ENCODE measurements at places on chromosomes 7 and 10. TPM values are rescaled to one million over a fixed set of nuclear protein-coding genes. Genes with fewer than 3 reads are reported as not detected.

- DNase-seq, result no peak
These were observed 215.6 kb downstream of the DOCK4 start for GRCh38 chr7:111990643-111991042.

GRCh38 chr10:31808258-31809218 lies 120.1 kb downstream of the ARHGAP12 start:
- DNase-seq, result peak; percentile 64

DNA sequence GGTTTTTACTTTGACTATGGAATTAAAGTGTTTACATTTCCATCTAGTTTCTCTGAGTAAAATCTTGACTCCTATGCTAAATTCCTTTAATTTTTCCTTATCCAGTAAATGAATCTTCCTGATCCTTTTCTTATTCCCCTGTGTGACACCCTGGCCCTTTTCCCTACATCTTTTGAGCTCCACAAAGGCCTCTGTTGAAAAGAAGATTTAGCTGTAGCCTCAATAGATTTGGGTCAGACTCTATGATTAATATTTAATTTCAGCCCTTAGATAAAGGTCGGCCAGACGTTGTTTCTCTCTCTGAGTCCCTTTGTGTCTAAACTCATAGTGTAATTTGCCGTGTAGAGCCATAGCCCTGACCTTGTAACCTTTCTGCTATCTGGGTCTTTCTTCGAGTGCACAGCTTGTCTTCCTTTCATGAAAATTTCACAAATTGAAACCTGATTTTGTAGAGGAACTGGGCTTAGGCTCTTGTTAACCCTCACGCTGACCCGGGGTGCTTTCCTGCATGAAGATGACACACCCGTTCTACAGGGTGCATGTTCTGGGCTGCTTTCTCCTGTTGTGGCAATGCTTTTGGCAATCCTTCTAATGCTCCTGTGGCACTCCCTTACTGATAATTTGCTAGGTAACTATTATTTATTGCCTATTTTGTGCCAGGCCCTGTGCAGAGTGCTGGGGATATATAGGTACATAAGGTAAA lies 21.2 kb downstream of the LSMEM1 start:
- DNase-seq, result no peak

The LRRD1 gene
- not detected for total RNA-seq

The WIPF3 gene
- 2.4 TPM for total RNA-seq

- DNase-seq, result no peak
These were observed 50.1 kb downstream of the VOPP1 start for GRCh38 chr7:55521917-55522902.

The IGFBP3 gene
- 200 TPM for total RNA-seq

DNA sequence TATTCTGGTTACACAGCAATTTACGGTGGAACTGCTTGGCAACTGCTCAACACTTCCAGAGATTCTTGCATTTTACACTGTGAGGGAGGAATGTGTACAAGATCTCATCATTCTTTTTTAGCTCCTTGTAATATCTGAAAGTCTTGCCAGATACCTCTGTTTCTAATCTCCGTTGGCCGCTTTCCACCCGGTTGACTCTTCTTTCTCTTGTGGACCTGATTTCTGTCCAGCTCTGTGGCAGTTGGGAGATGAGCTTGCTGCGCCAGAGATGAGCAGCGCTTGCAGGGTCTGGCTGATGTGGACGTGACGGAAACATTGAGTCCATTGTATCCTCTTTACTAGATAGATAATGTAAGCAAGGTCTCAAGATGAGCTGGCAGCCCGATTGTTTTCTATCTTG lies 27.6 kb downstream of the SPAG6 start:
- no peak for DNase-seq

DNA sequence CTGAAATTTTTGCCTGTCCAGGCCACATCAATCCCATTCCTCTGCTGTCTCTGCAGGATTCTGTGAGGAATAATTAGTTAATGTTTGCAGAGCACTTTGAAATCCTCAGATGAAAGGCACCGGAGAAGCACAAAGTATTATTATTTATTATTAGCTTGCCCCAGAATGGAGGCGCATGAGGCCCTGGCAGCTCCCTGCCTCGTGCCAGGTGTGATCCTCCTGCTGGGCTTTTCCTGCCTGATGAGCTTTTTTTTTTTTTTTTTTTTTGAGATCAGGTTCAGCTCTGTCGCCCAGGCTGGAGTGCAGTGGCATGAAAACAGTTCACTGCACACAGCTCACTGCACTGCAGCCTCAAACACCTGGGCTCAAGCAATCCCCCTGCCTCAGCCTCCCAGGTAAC lies 65.2 kb downstream of the TCF7L2 start:
- no peak for DNase-seq

- no peak for DNase-seq
These were observed 4.1 kb downstream of the COL1A2 start for GRCh38 chr7:94398841-94399240.

- no peak for DNase-seq
These were observed 26.0 kb upstream of the MCU start for GRCh38 chr10:72665925-72666324.

The LDB3 gene
- 67.9 TPM for total RNA-seq

GRCh38 chr10:63477927-63478326 lies 12.2 kb upstream of the JMJD1C start:
- no peak for DNase-seq

The SCART1 gene
- 7.3 TPM for total RNA-seq

DNA sequence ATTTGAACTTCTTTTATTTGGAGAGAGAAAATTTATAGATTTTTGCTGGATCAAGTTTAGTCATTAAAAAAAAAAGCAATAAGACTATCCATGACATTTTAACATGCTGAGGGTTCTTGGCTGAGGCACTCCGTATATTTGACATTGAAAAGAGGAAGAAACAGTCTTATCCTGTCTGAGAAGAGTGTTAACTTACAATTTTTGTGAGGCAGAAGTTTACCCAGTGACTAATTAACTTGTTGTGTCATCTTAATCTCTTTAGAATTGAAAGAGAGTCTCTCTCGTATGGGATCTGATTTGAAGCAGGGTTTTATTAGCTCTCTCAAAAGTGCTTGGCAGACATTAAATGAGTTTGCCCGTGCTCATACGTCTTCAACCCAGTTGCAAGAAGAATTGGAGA lies 39.3 kb downstream of the SEC23IP start:
- DNase-seq, result no peak

The GDF10 gene
- total RNA-seq, result 27.5 TPM

DNA sequence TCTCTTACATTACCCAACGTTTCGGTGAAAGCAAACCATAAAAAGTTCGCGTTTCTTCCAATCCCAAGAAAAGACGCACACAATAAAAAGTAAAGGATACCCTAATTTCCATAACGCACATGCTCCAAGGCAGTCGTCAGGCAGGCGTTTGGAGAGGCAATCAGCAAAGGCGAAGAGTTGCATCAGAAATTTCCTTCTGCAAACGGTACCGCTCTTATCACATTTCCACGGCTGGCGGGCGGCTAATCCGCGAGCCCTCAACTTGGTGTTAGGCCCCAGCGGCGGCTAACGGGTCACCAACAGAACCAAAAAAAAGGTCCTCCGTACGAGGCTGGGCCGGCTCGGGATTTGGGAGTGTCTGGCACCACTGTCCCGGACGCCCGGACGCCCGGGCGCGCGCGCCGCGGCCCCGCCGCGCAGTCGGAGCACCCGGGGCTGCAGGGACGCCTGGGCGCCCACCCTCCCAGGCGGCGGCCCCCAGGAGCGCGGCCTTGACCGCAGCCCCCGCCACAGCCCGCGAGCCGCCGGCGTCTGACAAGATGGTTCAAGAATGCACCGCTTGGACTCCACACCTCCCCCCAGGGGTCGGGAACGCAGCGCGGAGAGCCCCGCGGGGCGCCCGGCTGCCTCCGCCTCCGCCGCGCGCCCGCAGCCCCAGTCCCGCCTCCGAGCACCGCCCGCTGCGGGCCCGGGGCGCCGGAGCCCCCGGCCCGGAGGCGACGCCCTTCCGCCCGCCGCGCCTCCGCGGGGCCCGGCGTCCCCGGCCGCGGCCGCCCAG lies 9.8 kb upstream of the GRB10 start:
- DNase-seq, result peak; percentile 85

DNA sequence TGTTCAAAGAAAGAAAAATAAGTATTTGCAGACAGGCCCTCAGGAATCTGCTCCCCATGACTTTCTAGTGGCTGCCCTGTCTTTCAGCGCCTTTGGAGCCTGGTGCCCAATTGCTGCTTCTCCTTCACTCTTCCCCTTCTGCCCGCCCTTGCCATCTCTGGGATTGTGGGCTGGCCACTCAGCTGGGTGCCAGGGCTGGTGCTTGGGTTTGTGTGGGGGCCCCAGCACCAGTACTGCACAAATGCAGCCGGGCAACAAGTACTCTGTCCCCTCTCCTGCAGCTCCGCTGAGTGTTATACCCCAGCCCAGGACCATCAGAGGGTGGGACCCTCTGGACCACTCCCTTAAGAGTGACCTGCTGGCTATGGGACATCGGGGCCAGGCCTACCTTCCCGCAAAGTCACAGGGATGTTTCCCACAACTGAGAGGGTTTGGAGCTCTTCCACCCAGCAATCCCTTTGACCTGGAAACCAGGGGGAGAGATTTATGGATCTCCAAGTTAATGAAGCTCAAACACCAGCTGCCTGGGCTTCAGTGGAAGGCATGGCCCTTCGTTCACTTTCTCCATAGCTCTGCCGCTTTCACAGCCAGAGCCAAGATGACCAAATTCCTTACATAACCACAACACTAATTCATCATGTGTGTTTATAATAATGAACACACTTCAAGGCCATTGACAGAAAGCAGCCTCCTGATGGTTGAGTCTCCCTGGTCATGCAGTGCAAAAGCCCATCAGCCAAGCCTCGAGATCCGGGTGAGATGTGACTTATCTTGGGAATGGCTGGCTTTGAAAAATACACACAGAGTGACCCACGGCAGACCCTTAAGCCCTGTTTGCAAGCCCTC lies 313.9 kb upstream of the ZNF32 start:
- DNase-seq, result no peak

DNA sequence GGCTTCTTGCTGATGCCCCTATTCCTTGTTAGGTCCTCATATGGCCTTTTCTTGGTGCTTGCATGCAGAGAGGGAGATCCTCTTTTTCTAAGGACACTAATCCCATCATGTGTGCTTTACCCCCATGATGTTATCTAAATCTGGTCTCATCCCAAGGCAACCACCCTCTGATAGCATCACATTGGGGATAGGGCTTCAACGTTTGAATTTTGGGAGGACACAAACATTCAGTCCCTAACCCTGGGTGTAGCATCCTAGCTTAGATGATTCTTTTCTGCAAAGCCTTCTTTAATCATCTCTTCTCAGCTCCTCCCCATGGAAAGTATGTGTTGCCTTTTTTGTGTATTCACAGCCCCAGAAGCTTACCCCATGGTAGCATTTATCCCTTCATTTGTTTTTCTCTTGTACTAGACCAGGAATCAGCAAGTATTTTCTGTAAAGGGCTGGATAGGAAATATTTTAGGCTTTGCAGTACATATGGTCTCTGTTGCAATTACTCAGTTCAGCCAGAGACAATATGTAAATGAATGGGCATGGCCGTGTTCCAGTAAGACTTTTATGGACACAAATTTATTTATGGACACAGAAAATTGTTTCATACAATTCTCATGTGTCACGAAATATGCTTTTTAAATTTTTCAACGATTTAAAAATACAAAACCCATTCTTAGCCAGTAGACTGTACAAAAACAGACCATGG lies 101.5 kb upstream of the CSTF2T start:
- DNase-seq, result no peak

DNA sequence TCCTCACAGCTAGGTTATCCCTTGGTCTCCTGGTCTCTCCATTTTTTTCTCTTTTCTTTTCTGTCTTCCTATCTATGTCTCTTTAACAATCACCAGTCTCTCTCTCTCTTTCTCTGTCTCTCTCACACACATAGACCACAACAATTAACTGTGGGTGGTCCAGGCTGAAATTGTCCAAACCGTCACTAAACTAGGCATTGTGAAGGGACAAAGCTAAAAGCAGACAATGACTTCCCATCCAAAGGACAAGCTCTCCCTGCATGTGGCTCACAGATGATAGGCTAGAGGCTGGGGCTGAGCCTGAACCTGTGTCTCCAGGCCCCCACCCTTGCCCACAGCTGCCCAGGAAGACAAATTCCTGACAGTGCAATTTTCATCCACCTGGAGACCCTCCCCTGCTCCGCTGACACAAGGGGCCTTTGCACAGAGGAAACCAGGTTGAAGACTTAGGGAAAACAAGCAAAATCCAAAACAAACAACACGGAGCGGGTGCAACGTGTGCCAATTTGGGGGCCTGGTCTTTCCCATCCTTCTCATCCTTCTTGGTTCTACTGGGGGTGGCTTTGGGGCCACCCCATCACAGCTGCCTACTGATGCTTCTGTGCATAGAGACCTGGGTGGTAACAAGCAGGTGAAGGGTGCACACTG lies 755.4 kb downstream of the GRID1 start:
- DNase-seq, result no peak

DNA sequence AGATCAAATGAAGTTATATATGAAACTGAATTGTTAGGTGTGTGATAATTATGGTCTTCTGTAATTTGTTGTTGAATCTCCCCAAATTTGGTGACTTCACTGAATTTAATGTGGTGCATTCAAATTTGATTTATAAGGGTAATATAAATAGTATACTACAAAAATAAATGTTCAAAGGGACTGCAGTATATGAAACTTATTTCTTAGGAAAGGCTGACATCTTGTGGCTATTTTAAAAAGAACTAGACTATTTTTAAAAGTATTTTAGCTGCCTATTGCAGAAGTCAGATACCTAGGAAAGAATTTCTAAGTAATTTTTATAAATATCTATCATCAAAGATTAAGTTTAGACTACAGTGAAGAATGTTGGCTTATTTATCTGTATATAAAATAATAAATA lies 36.6 kb downstream of the ATRNL1 start:
- DNase-seq, result no peak

GRCh38 chr7:37781156-37781555 lies 67.2 kb upstream of the NME8 start:
- no peak for DNase-seq

- DNase-seq, result no peak
These were observed 163.6 kb downstream of the CDK14 start for GRCh38 chr7:90759710-90760109.

DNA sequence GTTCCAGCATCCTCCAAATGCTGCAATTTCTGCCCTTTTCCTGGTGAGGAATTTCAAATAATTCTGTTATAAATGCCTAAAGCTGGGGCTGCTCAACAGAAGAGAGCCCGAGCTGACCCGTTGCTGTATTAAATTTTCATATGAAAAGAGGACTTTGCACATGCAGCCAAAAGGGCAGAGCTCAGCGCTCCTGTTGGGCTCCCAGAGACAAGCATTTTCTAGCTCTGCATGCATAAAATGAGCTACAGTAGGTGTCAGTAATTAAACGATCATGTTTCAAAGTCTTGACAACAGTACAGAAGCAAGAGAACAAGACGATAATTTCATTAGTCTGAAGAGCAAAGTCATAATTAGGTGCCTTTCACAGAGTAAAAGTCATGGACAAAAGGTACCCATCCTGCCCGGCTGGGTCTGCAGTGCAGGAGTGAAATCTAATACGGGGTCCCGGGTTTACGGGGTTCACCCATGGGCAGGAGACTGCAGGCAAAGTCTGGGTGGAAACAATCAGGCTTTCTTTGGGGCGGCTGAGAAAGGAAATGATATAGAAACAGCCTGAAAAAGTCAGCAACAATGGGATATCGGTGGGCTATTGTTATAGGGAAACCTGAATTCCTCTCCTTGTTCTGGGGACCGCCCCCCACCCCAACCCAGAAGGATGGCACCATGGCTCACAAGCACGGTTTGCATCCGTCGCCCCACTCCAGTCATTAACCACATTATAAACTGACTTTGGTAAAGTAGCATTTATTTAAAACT lies 66.0 kb downstream of the EBF3 start:
- DNase-seq, result no peak

- no peak for DNase-seq
These were observed 25.6 kb upstream of the SOSTDC1 start for GRCh38 chr7:16491148-16491547.

Measured in aorta (tissue), 5 donors.